Muscle of leg (tissue), 16 donors: ENCODE measurements at places on chromosomes 13 and 19.
A peak's percentile ranks its signal among the peaks of the same experiment; 100 is the strongest.

- no peak for DNase-seq
Observed at GRCh38 chr19:1847348-1847683, 967 bp downstream of the REXO1 start.

DNA sequence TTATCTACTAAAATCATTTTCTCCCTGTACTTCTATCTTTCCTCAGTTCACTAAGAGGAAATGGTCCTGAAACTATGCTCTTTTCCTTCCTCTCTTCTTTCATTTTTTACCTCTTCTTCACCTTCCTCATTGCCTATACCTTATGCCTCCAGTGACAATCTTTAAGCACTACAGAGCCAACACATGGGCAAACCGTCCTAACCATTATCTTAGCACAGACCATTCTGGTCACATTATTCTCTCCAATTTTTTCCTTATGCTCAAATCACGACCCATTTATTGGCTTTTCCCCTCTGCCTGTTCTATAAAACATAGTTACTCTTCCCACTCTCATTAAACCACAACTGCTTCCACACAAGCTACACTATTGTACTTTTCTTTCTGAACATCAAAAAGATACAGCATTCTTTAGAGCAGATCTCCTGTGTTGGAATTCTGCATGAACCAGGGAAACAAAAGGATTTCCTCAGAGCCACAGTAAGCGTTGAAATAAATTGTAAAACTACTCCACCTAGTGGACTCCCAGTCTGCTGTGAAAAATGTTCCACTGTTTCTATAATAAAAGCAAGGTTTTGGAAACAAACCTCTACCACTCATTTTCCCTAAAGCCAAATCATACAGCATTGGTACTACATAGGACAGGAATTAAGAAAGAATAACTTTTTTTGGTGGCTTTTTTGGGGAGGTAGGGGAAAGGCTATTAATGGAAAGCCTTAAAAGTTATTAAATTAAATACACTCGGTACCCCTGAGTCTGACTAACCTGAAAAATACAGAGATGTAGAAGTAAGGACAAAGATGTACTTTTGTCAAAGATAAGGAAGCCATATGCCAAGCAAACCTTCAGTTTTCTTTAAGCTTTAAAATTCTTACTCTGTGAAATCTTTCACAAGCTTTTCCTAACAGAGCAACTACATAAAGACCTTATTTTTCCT is 19.5 kb downstream of the NUFIP1 start:
- DNase-seq, result peak; percentile 82

DNA sequence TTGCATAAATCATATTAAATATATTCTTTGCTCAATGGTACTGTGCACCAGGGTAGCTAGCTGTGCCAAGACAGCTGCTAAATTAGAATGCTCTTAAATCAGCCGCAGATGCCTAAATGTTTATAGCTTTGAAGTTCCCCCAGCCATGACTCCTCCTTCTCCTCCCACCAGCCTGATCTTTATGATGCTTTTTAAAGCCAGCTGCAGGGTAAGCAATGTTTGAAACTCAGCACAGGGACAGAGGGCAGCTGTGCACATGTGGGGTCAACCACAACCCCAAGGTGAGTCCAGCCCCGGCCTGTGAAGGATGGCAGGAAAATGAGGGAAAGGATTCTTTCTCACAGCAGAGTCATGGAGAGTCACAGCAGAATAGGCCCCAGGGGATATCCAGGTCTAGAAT is 635.7 kb downstream of the UQCRFS1 start:
- peak; percentile 30 for DNase-seq

DNA sequence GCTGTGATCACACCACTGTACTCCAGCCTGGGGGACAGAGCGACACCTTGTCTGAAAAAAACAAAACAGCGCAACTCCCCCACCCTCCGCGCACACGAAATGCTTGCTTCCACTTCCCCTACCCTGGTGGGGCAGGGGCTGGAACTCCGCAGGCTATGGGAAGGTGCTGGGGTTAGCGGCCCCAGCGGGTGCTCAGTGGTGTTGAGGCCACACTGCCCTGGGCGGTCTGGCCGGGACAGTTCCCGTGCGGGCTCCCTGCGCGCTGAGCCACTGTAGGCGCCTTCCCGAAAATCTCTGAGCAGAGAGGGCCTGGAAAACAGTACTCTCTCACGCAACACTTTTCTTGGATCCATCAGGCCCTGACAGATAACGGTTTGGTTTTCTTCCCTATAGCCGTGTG is 1.1 kb upstream of the WTIP start:
- no peak for DNase-seq

DNA sequence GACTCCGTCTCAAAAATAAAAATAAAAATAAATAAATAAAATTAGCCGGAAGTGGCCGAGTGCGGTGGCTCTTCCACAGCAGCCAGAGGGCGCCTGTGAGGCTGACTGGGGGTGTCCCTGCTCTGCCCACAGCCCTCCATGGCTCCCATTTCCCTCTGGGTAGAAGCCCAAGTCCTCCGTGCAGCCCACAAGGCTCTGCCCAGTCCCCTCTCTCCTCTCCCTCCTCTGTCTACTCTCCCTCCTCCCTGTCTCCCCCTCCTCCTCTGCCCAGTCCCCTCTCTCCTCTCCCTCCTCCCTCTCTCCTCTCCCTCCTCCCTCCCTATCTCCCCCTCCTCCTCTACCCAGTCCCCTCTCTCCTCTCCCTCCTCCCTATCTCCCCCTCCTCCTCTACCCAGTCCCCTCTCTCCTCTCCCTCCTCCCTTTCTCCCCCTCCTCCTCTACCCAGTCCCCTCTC is 20.4 kb downstream of the MISP start:
- DNase-seq, result no peak

GRCh38 chr13:75165543-75166230 is 316.3 kb downstream of the TBC1D4 start:
- no peak for DNase-seq

DNA sequence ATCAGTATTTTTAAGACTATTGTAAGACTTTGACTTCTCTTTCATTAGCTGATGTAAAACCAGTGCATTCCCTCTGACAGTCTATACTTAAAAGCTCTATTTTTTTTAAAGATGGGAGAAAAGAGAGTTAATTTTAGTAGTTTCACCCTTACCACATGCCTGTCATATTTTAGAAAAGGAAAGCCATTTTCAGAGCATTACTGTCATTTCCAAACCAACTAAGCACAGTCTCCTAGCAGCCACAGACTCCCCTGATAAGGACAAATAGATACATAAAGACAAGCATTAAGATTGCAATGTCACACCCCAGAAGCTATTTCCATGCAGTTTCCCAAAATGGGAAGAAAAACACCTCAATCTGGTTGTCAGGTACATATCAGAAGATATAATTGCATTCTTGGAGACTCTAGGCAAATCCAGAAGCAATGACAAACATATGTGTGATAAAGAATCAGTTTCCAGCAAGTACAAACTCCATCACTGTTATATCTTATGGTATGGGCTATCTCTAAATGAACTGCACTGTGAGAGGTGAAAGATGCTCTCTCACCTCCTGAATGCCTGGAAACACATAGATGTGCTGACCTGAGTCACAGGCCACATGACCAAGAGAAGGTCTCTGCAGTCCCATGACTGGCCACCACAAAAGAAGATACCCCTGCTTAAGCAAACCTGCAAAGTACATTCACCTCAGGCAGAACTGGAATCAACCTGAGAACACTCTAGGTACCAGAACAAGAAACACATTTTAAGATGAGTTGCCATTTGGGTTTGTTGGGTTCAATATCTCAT is 303.3 kb downstream of the POU4F1 start:
- no peak for DNase-seq

DNA sequence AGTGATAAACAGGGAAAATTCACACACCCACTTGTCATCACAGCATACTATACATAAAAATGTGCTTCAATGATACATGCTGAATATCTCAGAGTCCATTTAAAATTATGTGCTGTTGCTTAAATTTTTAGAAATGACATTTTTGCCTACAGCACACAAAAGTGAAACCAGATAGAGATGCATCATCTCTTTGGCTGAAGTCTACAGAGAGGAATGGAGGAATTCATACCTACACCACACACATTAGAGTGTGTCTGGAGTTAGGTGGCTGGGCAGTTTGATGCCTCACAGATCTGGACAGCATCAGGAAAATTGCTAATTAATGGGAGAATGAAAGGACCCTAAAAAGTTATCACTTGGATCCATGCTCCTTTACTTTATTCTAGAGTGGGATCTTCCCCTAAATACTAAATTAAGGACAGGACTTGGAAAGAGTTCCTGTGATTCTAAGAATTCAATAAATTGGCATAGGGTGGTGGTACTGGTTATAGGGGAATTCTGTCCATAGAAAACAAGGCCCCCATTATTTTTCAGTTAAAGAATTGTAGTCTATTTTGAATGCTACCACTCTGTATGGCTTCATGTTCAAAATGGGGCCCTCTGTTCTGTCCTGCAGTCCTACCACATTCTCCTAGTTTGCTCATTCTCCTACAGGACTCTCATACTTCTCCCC is 41.3 kb downstream of the RCBTB2 start:
- no peak for DNase-seq

- DNase-seq, result peak; percentile 41
Observed at GRCh38 chr13:21149568-21149967, 26.8 kb downstream of the SKA3 start.

DNA sequence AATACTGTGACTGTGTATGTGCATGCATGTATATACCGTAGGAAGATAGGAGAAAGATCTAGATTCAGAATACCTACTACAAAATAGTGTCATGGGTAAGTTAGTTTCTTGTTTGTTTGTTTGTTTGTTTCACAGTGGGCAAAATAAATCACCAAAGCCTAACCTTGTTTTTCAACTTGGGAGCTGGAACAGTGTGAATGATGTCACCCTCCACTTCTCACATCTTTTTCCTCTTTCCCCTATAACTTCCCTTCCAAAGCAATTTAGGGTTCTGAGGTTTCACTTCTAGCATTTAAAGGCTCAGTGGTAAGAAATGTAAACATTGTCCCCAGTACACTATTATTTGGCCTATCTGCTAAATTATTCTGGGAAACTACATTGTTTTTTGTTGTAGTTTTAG is 5.4 kb downstream of the KCTD4 start:
- DNase-seq, result peak; percentile 45

GRCh38 chr13:74667656-74668203 is 533.5 kb upstream of the KLF12 start:
- DNase-seq, result no peak

- peak; percentile 53 for DNase-seq
Observed at GRCh38 chr13:66405908-66406802, 824.0 kb downstream of the PCDH9 start.
